Fibroblast of skin of right quadriceps (primary cell): ENCODE measurements at places on chromosomes 6 and 20.

DNA sequence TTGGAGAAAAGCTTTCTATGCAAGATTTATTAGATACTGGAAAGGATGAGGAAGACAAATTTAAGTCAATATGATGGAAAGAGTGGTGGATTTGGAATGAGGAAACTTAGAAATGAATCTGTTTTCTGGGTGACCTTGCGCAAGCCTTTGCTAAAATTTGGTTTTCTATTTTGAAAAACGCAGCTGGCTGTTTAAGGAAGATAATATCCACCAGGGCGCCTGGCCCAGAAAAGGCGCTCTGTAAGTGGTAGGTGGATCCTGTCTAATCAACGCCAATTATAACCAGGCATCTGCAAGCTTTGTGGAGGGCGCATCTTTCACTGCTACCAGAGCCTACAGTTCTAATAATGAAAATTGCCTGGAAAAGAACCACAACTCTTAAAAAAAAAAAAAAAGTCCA is 398 bp upstream of the SPATS1 start:
- DNase-seq, result no peak

- DNase-seq, result peak; percentile 61
Observed at GRCh38 chr6:8084586-8084985, 17.8 kb downstream of the EEF1E1 start.

DNA sequence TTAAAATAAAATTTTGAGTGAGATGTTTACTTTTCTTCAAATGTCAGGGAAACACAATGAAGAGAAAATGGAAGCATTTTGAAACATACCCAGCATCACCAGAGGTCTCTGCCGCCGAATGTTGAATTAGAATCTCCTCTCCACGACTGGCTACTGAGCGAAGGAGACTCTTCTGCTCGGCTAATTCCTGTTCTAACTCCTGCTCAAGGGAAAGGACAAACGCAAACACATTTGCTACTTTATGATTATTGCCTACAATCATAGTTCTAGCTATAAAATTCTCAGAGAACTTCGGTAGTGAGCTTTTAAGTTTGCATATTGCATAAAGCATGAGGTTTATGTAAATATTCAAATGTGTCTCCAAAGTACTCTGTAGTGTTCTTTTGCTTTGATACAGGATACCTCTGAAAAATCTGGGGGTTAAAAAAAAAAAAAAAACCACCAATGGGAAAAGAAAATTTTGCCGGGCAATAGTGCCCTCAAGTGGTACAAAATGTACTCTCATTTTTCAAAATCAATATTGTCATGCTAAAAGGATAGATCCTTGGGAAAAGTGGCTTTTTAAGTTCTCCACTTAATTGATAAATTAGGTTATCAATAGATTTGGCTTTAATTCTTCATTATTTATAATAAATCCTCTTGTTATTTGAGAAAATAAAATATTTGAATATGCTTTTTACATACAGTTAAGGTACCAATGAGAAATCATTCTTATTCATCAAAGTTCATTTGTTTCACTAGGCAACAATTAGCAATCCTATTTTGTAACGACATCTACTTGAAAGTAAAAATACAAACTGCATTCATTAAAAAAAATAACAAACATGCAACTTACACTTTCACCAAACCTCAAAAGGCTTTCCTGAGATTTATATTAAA is 369.0 kb downstream of the SYNE1 start:
- peak; percentile 21 for DNase-seq

DNA sequence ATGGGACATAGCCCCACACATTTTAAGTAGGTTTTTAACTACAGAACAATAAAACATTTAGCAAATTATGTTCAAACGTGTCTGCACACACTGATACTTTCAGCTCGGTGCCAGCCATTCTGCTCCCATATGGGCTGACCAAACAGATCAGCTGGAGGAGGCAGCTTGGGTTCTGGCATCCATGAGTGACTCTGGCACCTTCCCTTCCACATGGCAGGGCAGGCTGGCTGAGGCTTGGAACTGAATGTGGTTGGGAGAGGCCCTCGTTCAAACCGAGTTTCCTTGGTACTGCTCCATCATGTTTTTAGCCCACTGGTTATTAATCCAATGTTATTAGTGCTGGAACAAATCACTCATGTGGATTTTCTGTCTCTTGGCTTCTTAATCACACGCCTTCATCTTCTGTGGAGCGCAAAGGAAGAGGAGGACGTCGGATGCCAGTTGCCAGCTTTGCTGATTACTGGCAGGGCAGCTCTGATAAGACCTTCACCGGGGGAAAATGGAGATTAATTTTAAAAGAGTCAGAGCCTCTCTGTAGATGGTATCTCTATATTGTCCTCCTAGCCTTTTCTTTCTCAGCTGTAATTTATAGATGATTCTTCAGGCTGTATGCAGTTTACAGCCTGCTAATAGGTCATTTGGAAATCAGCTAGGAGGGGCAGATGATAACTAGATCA is 93.1 kb upstream of the TIAM2 start:
- no peak for DNase-seq

- DNase-seq, result no peak
Observed at GRCh38 chr6:20819774-20820400, 285.6 kb downstream of the CDKAL1 start.

DNA sequence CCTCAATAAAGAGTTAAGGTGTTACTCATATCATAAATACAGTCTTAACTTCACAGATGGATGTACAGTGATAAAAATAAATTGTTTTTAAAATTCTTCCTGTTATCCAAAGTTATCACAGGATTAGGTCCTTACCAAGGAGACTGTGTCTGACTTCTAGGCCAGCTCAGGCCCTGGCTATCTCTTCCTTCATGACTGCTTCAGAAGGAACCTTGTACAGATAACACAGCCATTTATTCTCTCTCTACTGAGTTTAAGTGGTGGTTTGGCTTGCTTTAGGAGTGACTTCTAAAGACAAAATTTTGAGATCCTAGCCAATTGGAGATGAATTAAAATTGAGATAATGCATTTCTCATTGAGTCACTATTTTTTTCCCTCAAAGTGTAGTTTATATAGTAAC is 40.8 kb upstream of the RNF182 start:
- no peak for DNase-seq
